ENCODE measurements at places on chromosomes 12 and 14. TPM values are rescaled to one million over a fixed set of nuclear protein-coding genes. Genes with fewer than 3 reads are reported as not detected.

- no peak for DNase-seq
Measured at GRCh38 chr12:124496584-124496983, 70.8 kb downstream of the NCOR2 start.

GRCh38 chr14:20587489-20588154 is at the start of gene RNASE11:
RNASE11 (minus strand) TSS chr14:20588001.
- no peak for DNase-seq

DNA sequence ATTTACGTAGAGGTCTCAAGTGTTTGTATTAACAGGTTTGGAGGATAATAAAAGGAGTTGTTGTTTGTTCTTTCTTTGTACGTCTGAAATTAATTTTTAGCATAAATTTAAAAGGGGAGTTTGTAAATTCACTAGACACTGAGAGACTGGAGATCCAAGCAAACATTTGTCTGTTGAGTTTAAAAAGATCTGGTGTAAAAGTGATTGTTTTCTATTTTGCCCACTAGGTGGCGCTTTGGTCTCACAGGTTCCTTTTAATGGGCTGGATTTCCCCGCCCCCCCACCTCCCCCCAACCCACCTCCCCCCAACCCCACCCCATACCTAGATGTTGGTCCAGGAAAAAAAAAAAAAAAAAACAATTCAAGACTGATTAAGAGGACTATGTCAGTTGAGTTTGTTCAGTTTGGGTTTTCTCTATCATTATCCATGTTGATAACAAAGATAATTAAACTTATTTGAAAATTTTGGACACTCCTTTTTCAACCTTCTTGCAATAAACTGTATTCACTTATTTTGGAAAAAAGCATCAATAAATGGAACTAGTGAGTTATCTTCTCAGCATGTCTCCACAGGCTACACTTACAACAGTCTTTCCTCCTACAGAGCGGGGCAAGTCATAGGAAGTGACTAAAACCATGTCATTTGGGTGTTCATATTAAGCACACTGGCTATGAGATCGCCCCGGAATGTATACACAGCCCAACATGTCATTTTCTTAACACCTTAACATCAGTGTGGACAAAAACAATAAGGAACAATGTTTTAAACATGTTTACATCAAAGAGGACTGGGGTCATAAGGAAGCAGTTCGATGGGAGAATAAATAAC is 841.1 kb downstream of the NRXN3 start:
- peak; percentile 65 for DNase-seq

- DNase-seq, result no peak
Measured at GRCh38 chr14:65297744-65298143, 114.8 kb upstream of the FUT8 start.

- no peak for DNase-seq
Measured at GRCh38 chr12:64955746-64956145, 131.3 kb downstream of the TBC1D30 start.

DNA sequence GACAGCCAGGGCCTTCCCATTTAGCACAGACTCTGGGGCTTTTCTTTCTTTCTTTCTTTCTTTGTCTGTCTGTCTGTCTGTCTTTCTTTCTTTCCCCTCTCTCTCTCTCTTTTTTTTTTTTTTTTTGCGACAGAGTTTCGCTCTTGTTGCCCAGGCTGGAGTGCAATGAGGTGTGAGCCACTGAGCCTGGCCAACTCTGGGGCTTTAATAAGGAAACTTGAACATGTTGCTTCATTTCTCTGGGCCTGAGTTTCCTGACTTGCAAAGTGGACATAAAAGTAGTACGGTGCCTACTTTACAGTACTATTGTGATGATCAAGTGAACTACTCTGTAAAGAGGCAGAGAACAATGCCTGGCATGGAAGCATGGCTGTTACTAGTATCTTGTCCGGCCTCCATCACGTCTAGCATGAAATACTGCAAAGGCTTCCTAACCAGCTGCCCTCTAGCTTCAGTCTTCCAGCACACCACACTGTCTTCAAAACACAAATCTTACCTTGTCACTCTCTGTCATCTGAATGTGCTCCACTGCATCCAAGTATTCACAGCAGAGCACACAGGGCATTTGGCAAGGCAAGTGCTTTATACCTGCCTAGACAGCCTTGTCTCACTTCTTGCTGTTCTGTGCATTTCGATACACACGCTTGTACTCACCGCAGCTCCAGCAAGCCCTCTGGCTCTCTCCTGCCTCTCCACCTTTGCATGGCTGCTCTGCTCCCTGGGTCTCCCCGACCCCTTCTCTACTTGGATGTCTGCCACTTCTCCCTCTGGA is 96.7 kb downstream of the IRF2BPL start:
- DNase-seq, result no peak

DNA sequence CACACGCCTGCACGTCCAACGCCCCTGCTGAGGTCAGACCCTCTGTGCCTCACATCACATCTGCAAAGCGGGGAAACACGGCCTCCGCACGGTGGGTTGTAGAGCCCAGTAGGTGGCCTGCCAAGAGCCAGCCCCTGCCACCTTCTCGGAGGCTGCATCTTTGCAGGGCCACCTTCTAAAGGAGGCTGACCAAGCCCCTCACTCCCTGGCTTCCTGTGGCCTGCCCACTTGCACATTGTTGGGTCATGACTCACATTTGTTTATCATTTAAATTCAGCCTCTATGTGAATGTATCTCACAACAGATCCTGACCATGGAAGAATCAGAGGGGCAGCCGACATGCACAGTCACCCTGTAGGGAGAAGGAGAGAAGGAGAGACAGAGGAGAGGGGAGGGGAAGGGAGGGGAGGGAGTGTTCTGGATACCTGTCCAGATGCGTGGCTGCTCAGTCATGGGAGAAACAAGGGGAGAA is 319.5 kb upstream of the DIO3 start:
- no peak for DNase-seq

- no peak for DNase-seq
Measured at GRCh38 chr12:71954861-71955260, 16.2 kb downstream of the TPH2 start.

GRCh38 chr14:32724867-32725471 is 213.7 kb upstream of the NPAS3 start:
- DNase-seq, result peak; percentile 85

Gene ATF7IP
- 15.9 TPM for total RNA-seq

- DNase-seq, result no peak
Measured at GRCh38 chr14:60862283-60862682, 118.6 kb downstream of the TRMT5 start.

Gene SIX4
- total RNA-seq, result 0.20 TPM

DNA sequence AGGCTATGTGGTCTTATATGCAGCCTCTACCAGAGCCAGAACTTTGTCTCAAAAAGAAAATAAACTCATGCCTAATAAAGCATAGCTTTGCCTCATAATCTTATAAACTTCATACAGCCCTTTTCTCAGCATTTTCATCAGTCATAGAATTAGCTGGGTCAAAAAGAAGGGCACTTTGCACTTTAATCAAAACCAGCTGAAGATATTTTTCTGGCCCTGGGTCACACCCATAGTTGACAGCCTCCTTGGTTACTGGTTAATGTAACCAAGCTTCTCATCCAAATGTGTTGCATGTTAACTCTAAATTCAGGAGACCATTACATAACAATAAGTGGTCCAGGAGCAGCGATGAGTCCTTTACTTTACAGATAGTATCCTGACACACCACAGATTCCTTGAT is 558.2 kb downstream of the FLRT2 start:
- no peak for DNase-seq

Gene AQP2
- not detected for total RNA-seq

Gene LMNTD1
- not detected for total RNA-seq

DNA sequence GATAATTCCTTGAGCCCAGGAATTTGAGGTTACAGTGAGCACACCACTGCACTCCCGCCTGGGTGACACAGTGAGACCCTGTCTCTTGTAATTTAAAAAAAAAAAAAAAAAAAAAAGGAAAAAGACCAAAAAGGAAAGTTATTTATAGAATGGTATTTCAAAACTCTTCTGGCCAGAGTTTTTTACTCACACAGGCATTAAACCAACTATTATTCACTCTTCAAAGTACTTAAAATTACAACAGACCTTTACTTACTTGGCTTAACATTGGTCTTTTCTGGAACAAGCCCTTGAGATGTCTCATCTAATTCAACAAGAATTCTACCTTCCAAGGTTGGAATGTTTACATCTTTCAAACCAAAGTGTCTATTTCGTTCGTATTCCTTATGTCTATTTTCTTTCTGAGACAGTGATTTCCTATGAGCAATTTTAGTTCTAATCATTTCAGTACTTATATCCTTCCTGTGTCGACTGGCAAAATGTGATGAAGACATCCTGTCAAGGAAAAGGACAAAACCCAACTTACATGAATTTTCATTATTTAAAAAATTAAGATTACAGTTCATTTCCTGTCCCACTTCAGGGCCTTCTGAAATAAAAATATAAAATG is 2.6 kb downstream of the DLGAP5 start:
- peak; percentile 56 for DNase-seq

DNA sequence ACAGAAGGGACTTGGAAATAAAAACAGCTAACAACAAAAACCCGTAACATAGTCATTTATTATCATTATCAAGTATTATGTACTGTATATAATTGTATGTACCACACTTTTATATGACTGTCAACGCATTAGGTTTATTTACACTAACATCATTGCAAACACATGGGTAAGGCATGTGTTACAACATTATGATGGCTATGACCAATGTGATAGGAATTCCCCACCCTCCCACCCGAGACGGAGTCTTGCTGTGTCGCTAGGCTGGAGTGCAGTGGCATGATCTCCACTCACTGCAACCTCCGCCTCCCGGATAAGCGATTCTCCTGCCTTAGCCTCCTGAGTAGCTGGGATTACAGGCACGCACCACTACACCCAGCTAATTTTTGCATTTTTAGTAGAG is 82.6 kb downstream of the ERC1 start:
- no peak for DNase-seq

DNA sequence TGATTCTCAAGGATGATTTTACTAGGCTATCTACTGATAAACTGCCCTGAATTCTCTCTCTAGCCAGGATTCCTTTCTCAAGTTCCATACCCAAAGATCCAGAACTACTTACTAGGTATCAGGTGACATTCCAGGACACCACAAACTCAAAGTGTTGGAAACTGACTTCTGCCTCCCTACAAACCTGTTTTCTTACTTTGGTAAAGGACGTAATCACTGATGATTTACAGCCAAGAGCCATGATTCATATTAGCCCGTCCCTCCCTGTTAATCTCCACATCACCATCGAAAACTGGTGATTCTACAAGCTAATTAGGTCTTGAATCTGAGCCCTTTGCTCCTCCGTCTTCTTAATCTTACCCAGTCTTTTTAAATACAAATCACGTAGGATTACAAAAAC is 1.0 kb upstream of the ATG14 start:
- DNase-seq, result no peak

GRCh38 chr12:123398550-123399254 is 14.8 kb downstream of the KMT5A start:
- DNase-seq, result peak; percentile 89

- no peak for DNase-seq
Measured at GRCh38 chr12:119712721-119713120, 44.8 kb downstream of the PRKAB1 start.

Gene FOXG1
- not detected for total RNA-seq

Gene KLRF2
- total RNA-seq, result not detected

- DNase-seq, result no peak
Measured at GRCh38 chr12:75432924-75433323, 42.0 kb downstream of the GLIPR1L2 start.

GRCh38 chr12:3197131-3197818 is 120.1 kb downstream of the TSPAN9 start:
- DNase-seq, result no peak

Gene MGAT4C
- total RNA-seq, result under 0.01 TPM

Gene PTPN21
- total RNA-seq, result 2.8 TPM

Gene KERA
- total RNA-seq, result not detected

GRCh38 chr12:26935636-26936378 is 2.0 kb downstream of the INTS13 start:
- no peak for DNase-seq

Gene CBLN3
- 0.20 TPM for total RNA-seq

Gene RAD52
- total RNA-seq, result 7.3 TPM

GRCh38 chr12:24172031-24172772 is 222.7 kb upstream of the SOX5 start:
- no peak for DNase-seq

Gene TRAF3
- 8.5 TPM for total RNA-seq

DNA sequence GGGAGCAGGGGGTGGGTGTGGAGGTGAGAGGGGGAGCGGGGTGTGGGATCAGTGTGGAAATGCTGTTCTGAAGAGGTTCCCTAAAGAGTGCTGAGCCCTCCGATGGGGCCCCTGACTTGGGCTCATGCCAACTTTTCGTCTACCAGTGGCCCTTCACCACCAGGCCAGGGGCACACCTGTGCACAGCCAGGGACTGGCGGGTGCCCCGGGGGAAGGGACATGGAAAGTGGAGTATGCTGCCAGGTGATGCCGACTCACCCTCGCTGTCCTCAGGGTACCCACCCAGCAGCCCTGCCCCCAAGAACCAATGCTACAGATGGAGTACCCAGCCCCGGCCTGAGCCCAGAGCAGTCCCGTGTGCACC is 26.2 kb downstream of the AMN start:
- no peak for DNase-seq
